A375 (cell line): ENCODE measurements at places on chromosomes 2 and 18. TPM values are rescaled to one million over a fixed set of nuclear protein-coding genes. Genes with fewer than 3 reads are reported as not detected.

LRRTM1 gene
- total RNA-seq: not detected in 2 replicates

DNAJC5G gene
- total RNA-seq: not detected in 2 replicates

ID2 gene
- total RNA-seq: 9.9 and 20.3 TPM in 2 replicates

FIGLA gene
- not detected in 2 replicates for total RNA-seq

NTSR2 gene
- not detected in 2 replicates for total RNA-seq

G6PC2 gene
- not detected in 2 replicates for total RNA-seq

DSC1 gene
- not detected in 2 replicates for total RNA-seq

FLACC1 gene
- 0.68 and 1.1 TPM in 2 replicates for total RNA-seq

CCDC178 gene
- not detected in 2 replicates for total RNA-seq

RBM44 gene
- 0.16 and 0.53 TPM in 2 replicates for total RNA-seq
